ENCODE measurements at places on chromosomes 1 and 21.

DNA sequence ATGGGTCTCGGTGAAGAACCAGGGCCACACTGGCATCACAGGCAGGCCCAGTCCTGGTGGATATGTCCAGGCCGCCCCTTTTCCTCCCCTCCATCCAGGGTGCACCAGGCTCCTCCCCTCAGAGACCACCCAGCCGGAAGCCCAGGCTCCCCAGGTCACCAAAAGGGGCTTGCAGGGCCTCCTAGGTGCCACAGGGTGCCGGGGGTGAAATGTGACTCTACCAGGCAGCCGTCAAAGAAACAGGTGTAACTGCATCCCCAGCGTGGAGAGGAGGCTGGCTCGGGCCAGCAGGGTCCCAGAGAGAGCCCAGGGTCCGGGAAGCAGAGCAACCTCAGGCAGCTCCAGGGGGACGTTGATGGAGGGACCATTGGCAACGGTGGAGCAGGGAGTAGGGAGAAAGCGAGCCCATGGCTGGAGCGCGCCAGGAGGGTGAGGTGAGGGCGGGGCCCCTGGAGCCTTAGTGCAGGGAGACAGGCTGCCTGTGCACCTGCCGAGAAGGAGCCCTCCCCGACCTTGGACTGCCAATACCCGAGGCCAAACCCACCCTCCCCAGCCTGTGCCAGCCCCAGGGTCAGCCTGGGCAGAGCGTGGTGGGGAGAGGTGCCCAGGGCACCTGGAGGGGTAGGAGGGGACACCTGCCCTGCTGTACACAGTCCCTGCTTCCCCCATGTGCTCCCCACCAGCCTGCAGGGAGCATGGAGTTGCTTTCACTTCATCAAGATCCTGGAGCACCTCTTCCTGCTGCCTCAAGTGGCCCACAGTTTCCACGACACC, 48.3 kb upstream of the POFUT2 start:
- no peak for DNase-seq

DNA sequence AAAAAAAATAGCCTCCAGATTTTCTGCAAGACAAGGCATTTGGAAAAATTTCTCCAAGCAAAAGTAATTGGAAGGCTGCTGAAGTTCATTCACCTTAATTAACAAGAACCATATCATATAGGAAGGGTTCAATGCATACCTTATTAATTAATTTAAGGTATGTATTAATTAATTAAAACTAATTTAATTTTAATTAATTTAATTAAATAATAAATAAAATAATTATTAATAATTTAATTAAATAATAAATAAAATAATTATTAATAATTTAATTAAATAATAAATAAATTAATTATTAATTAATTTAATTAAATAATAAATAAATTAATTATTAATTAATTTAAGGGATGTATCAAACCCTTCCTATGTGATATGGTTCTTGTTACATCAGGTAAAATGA, 7.9 kb downstream of the OR2L13 start:
- no peak for DNase-seq

DNA sequence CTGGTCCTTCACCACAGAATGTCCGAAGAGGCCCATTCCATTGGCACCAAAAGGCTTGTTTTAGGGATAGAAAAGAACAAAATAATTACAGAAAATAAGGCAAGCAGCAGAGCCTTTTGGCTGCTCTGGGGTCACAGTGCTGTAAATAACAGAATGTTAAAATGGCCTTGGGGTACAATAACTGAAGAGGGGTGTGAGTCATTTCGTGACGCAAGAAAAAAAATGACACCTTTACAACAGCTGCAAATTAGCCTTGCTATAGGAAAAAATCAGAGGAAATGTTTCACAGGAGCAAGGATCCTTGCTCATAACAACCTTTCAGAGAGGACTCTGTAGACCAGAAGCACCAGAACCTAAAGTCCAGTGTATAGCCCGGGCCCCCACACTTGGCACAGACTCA, 483.4 kb downstream of the OMA1 start:
- DNase-seq = no peak

DNA sequence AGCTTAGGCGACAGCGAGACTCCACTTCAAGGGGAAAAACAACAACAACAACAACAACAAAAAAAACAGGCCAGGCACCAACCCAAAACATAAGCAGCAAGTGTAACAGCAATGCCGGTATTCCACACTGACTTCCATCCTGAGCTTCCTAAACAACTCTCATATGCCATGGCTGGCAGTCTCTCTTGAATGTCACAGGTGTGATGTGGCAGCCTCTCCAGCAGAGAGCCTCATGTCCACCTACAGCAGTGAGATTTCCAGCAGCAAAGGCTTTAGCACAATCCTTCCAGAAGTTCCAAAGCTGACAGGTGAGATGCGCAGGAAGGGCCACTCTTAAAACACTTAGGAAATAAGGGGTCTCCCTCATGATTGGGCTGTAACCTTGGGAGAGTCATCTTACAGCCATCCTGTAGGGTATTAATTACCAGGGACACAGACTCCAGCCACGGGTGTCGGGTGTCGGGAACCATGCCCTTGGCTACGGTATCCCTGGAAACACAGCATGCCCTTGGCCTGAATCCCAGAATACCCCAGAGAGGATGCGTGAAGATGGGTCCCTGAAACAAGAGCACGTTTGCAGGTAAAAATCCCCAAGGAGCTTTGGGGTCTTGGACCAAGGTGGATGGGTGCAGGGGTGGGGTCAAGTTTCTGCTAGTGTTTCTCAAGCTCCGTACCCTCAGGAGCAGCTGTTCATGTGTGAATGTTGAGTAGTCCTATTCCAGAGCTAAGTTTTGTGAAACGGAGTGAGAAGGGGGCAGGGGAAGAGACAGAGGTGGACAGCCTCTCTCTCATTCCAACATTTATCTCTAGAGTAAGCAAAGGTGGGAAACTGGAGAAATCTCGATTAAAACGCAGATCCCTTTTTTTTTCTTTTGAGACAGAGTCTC, 31.4 kb downstream of the CLSTN1 start:
- no peak for DNase-seq

GRCh38 chr1:3466366-3467075, 12.1 kb downstream of the ARHGEF16 start:
- DNase-seq = no peak

DNA sequence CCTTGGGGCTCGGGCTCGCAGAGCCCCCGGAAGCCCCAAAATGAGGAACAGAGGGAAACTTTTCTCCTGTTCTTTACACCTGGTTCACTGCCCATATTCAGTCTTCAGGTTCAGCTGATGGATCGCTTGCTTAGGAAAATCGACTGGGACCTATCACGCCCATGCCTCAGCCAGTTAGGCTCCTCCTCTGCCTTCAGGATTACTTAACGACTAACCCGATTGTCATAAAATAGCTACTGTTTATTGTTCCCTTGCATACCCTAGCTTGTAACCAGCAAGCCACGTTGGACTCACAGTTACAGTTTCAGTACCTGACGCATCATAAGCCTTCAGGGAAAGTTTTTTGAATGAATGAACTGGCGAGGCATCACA, 692 bp downstream of the TARDBP start:
- no peak for DNase-seq

- no peak for DNase-seq
These were observed 18.7 kb upstream of the DPH5 start for GRCh38 chr1:101044259-101044658.

GRCh38 chr1:30603081-30603858, 120.1 kb downstream of the MATN1 start:
- no peak for DNase-seq

DNA sequence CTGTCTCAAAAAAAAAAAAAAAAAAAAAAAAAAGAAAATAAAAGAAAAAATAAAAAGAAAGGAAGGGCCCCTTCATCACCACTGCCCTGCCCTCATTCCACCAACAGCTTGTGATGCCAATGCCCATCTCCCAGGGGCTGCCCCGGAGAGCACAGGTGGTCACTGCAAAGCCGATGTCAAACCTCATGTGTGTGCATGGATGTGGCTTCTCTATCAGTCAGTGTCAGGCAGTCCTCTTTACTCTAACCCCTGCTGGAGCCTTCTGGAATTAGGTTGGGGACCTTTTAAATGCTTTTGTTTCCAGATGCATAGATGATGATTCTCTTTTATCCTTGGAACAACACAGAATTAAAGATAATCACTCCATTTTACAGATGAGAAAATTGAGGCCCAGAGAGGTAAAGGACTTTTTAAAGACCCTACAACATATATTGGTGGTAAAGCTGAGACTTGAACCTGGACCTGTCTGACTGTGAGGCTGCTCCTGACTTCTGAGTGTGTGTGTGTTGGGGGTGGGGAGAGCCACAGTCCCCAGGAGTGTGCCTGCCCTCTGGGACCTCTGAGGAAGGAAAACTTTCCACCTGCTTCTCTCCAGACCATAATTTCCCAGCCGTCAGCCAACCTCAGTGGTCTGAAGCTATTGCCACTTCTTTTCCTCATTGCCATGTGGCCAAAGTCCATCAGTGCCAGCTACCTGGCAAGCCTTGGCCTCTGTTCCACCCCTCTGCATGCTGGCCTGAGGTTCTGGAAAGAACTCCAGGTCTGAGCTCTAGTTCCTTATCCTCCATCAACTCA, 3.0 kb upstream of the TMEM54 start:
- DNase-seq = no peak

DNA sequence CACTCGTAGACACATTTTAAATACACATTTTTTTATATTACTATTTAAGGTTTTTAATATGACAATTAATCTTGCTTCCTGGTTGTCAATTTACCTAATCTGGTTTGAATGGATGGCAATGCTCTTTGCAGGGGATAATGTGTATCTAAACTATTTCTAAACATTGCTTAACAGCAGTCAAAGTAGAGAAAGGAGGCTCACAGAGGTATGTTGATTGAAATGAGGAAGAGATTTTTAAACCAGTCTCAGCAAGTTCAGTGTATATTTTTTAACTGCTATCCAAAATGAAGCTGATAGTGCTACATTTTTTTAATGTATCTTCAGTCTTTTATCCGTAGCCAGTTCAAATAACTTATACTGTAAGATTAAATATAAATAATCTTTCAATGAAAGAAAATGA, 17.4 kb downstream of the FMO1 start:
- no peak for DNase-seq

- DNase-seq = no peak
These were observed 26.1 kb downstream of the KCNJ15 start for GRCh38 chr21:38282921-38283320.

DNA sequence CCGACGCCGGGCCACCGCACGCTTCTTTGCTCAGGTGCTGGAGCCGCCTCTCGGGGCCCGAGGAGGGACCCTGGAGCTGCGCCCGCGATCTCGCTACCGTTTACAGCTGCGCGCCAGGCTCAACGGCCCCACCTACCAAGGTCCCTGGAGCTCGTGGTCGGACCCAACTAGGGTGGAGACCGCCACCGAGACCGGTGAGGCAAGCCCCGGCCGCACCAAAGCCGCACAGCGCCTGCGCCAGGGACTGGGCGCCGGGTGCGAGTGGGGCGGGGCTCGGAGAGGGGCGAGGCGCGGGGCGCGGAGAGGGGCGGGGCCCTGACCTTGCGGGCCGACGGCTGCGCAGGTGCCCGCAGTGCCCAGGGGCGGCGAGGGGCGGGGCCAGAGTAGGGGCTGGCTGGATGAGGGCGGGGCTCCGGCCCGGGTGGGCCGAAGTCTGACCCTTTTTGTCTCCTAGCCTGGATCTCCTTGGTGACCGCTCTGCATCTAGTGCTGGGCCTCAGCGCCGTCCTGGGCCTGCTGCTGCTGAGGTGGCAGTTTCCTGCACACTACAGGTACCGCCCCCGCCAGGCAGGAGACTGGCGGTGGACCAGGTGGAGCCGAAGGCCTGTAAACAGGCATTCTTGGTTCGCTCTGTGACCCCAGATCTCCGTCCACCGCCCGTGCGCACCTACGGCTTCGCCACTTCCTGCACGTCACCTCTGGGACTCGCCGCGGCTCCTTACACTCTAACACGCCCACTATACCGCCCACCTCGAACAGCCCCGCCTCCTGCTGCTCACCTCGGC, 9.8 kb upstream of the CDC20 start:
- DNase-seq = no peak

GRCh38 chr21:45542242-45542666, at the start of gene SLC19A1:
Gene SLC19A1, minus strand, starts transcription at chr21:45542440. Its CDS starts 4,481 bp downstream, at chr21:45537959.
- DNase-seq = no peak

DNA sequence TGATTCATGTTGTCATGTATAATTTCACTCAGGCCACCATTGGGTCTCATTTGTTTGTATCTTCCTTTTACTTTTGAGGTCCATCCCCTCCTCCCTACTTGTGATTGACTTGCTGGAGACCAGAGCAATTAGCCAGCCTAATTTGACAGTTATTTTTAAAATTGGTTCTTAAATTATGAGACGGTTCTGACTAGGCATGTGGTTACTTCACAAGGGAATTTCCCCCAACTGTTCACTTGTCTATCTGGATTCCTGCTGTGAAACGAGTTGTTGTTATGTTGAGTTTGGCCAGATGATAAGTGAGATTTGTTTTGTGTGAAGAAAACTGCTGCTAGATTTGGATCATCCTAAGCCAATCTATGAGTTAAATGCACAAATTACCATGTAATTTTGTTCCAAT, 359.1 kb downstream of the BARHL2 start:
- DNase-seq = no peak

DNA sequence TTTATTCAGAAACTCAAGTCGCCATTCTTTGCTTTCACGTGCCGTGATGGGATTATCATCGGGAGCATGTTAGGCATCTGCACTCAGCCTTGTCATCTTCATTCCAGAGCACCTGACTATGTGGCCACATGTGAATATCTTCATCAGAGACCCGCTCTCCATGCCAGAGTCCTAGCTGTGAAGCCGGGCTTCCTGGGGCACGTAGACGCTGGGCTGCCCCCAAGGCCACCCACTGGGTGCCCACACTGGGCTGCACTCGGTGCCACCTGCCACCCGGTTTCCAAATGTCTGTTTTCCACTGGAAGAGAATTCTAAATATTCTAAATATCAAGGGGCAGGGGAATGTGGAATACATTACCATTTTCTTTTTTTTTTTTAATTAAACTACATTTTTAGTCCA, 43.8 kb downstream of the SLC37A1 start:
- DNase-seq = no peak

DNA sequence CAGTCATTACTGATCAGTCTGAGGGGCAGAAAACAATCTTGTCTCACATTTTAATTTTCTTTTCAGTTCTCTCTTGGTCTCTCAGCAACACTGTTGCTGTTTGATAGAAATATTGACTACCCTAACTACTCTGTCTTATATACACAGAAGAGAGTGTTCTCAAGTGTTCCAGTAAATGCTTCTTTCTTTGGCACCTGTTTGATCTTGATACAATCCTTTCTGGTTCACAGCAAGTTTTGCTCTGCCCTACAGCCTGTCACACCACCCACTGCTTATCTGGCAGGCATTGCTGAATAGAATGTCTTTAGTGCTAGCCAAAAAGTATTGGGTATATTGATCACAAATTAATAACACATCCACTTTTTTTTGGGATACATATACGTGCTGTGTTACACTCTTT, 75.7 kb upstream of the WLS start:
- no peak for DNase-seq

All from skeletal muscle cell (primary cell).